Stimulated activated effector memory CD8-positive, alpha-beta T cell treated with anti-CD3 and anti-CD28 coated beads, Interleukin-12 subunit alpha, Interleukin-12 subunit beta, amount 100 ng/mL, for 72 hours (primary cell): ENCODE measurements at places on chromosomes 12 and 14.

- DNase-seq = no peak
Measured at GRCh38 chr12:112710414-112710813, 81.1 kb upstream of the RPH3A start.

DNA sequence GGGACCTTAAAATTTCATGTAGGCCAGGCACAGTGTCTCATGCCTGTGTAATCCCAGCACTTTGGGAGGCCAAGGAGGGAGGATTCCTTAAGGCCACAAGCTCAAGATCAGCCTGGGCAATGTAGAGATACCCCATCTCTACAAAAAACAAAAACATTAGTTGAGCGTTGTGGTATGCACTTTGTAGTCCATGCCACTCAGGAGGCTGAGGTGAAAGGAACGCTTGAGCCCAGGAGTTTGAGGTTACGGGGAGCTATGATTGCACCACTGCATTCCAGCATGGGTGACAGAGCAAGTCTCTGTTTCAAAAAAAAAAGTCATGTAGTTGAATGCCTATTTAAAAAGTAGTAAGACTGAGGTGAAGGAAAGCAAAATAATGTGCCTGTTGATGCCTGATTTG lies 83.5 kb downstream of the TTC6 start:
- DNase-seq = no peak

- DNase-seq = no peak
Measured at GRCh38 chr14:59919570-59920377, at the start of gene LRRC9. Gene LRRC9, plus strand, starts transcription at chr14:59920144.

DNA sequence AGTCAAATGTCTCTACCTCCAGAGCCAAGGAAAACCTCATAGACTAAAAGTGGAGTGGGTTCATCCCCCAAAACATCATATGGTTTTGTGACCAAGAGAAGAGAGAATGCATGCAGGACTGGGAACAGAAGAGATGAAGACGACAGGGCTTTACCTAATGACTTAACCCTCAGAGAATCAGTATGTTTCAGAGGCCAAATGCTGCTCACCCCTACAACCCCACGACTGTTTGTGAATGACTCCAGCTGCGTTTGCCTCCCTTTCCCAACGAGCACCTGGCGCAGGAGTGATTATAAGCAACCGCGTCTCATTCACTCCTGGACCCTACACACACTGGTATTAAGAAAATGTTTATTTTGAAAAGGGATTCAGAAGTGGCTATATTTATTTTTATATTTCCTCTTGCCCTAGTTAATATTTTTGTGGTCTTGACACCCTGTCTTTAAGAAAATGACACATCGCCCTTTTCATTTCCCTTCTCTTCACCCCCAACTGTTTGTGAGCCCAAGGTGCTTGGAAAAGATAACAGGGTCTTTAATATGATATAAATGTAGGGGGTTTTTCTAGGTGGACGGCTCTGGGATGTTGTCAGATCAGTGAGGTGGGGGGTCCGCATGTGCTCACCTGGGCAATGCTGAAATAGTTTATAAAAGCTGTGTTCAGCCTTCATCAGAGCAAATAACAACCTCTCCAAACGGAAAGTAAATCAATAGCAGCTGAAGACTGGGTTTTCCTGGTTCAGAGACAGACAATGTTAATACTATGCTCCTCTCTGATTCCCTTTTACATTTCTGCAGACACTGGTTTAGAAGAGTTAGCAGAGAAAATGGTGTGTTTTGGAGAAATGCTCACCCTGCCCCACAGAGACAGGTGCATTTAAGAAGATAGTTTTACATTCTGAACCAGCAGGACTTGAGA lies 77.7 kb downstream of the SLC15A4 start:
- DNase-seq = no peak

DNA sequence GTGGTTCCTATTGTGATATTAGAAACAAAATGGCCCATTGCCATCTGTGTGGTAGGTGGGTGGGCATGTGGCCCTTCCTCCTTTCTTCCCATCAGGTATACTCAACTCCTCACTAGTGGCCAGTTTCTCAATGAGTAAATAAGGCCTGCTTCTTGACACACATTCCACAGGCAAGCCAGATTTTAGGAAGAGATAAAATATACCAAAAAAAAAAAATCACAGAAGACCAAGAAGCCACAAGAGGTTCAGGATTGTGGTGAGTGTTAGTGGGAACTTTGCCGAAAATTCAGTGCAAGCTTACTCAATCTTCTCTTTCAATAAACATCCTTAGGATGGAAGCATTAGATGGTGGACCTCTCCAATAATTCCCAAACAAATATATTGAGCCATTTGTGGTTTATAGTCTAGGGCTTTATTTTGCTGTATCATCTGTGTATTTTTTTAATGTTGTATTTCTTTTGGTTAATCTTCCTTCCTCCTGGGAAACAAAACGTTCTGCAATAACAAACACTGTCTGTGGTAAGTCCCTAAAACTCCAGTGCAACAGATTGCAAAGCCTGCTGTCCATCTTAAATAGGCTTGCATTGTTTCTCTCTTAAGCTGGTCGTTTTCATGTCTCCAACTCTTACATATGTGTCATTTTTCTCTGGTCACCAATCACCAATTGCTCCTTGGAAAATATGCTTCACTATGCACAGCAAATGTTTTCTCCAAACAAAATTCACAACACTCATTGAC lies 289.9 kb upstream of the KITLG start:
- DNase-seq = no peak

DNA sequence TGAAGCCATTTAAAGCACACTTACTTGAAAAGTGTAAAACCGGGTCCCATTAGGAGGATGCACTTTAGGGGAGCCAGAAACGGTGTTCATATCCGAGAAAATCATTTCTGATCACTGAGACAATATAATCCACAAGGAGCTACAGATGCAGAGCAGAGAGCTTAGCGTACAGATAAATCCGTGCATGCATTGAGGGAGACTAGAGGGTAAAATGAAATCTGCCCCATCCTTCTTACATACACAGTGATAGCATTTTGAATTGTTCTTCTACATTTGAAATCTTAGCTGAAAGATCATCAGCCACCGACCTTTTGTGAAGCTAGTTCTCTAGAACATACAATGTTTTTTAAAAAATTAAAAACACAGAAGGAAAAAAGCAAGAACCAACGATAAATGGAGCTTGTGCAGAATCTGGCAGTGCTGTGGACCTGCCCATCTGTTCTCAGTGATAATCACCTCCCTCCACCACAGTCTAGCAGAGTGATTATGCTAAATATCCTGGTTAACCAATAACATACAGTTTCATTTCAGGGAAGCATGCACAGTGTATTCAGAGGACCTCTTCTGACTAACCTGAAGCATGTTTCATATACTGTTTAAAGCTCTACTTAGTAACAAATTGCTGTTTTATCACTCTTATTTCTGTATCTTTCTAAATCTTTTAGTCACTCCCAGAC lies 161.1 kb downstream of the PPFIA2 start:
- DNase-seq = no peak

DNA sequence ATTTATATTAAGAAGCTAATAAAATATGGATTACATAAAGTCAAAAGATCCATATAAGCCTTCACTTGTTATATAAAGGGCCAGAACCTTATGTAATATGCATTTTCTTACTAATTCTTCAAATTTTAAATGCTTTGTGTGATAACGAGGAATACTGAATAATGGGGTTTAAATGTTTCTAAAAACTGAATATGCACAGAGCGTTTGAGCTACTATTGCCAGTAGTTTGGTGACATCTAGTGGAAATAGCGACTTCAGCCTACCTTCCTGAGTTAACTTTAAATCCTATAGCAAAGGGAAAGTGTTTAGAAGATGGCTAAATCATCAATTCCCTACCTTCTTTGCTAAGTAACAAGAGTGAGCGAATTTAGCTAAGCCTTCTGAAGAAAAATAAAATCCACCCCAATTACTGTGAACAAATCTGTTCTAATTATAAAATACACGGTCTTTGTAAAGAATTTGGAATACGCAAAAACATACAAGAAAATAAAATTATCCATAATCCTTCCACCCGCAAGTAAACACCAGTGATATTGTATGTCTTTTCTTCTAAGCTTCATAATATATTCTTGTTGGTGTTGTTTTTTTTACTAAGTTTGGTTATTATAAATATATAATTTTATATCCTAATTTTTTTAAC lies 115.5 kb upstream of the G2E3 start:
- DNase-seq = no peak

DNA sequence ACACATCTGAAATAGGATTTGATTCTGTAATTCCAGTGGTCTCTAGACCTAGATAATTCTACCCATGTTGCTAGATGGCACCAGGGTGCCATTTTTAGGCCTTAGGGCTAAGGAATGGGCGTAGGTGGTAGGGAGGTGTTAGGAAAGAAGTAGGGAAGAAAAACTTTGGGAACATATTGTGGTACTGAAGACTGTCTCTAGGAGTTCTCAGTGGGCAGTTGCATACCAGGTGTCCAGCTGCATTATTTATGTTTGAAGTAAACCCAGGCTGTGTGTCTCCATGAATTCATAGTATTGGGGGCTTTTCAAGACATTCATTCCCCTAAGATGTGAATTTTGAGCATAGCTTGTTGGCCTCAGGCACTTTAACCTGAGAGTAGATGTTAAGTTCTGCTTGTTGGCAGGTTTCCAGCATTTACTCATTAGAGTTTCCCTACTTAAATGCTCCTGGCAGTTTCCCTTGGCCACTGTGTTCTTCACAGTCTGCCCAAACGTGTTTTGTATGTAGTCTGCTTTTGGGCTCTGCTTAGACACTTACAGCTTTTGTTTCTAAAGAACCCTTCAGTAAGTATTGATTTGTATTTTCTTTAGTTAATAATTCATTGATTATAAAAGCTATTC lies 31.5 kb upstream of the CCT2 start:
- no peak for DNase-seq
